Lung (tissue), 17 donors: ENCODE measurements at places on chromosomes 11 and 22.

DNA sequence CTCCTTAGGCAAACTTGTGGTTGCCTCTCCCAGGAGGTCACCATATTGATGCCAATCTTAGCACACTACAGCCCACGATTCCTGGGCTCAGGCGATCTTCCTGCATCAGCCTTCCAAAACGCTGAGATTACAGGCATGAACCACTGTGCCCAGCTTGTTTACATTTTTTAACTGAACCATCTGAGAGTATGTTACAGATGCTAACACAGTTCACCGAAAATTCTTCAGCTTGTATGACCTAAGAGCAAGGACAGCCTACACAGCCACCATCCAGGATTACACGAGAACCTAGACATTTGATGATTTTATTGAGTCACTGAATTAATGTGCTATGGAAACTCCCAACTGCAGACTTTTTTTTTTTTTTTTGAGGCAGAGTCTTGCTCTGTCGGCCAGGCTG is 5.8 kb upstream of the LGALS1 start:
- H3K27ac ChIP-seq: no peak overlapping the region
- peaks cover 3% of the 10 kb centered on the region for H3K36me3 ChIP-seq
- DNase-seq: no peak

GRCh38 chr22:28813772-28814518 is 13.6 kb upstream of the XBP1 start:
- no peaks in the 10 kb centered on the region for H3K27me3 ChIP-seq
- peaks cover 6% of the 10 kb centered on the region for H3K4me1 ChIP-seq
- no peaks in the 10 kb centered on the region for H3K36me3 ChIP-seq
- H3K27ac ChIP-seq: no peak overlapping the region
- peak; percentile 39 for DNase-seq
- H3K4me3 ChIP-seq: no peak overlapping the region

DNA sequence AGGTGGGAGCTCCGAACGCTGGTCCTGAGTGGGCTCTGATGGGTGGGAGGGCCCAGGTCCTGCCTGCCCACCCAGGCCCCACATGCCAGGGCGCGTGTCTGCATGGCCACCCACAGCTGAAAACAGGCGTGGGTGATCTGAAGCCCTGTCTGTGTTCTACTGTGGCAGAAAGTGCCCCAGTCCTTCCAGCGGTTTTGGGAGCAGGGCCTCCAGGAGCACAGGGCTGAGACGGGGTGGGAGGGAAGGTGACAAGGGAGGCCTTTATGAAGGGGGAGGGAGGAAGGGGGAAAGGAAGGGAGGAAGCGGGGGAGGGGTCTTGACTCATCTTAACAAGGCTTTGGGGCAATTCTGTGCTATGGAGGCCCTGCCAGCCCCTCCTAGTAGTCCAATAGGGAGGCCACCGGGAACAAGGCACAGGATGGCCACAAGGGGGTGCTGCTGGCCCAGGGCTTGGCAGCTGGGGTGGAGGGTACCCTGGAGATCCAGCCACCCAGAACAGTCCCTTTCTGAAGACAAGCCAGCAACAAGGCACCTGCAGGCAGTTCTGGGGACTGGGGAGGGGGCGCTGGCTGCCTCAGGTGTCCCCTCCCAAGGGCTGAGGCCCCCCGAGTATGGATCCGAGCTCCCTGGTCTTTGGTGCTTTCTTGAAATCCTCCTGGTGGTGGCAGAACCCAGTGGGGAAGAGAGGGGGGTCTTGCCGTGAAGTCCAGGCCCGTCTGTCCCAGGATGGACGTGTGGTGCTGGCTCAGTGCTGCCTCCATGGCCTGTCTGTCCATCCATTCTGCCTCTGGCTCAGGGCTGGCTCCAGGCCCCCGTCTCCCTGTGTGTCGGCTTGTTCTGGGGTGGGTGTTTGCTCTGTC is 6.3 kb upstream of the FADS3 start:
- no peaks in the 10 kb centered on the region for H3K27me3 ChIP-seq
- no peak overlapping the region for H3K4me3 ChIP-seq
- DNase-seq: peak; percentile 67
- H3K27ac ChIP-seq: no peak overlapping the region

- H3K27me3 ChIP-seq: no peaks in the 10 kb centered on the region
- no peaks in the 10 kb centered on the region for H3K4me1 ChIP-seq
- DNase-seq: no peak
These were observed at the start of gene KRTAP5-4 for GRCh38 chr11:1622086-1622485. KRTAP5-4 (minus strand) TSS chr11:1622138; CDS start chr11:1622093, 45 bp downstream.

DNA sequence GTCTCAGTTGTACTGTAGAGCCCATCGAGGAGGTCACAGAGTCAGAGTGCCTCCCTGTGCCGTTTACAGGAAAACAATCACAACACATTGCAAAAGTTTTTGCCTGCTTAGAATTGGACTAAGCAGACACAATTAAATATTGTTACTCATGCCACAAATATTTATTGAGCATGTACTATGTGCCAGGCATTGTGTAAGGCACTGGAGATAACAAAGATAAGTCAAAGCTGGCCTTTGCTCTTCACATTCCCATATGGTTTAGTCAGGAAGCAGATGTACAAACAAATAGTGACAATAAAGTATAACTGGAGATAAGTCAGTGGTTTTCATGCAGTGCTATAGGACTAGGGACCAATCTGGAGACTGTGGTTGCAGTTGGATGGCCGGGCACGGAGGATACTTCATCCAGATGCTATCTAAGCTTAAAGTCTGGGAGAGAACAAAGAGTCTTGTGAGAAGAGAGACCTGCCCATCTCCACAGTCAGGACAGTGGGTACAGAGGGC is 550.7 kb downstream of the INSC start:
- no peaks in the 10 kb centered on the region for H3K36me3 ChIP-seq
- peaks cover 9% of the 10 kb centered on the region for H3K4me1 ChIP-seq
- DNase-seq: no peak

GRCh38 chr22:20264614-20265452 is 3.3 kb downstream of the RTN4R start:
- no peaks in the 10 kb centered on the region for H3K36me3 ChIP-seq
- H3K4me1 ChIP-seq: no peaks in the 10 kb centered on the region
- no peaks in the 10 kb centered on the region for H3K27me3 ChIP-seq
- DNase-seq: no peak
- no peak overlapping the region for H3K27ac ChIP-seq
- no peak overlapping the region for H3K4me3 ChIP-seq

GRCh38 chr11:106939157-106939556 is 79.1 kb downstream of the GUCY1A2 start:
- DNase-seq: no peak
- H3K27me3 ChIP-seq: no peaks in the 10 kb centered on the region
- H3K4me3 ChIP-seq: no peak overlapping the region
- H3K27ac ChIP-seq: no peak overlapping the region
- peaks cover 5% of the 10 kb centered on the region for H3K36me3 ChIP-seq

- H3K4me3 ChIP-seq: no peak overlapping the region
- H3K36me3 ChIP-seq: no peaks in the 10 kb centered on the region
- peaks cover 43% of the 10 kb centered on the region for H3K4me1 ChIP-seq
- DNase-seq: peak; percentile 88
These were observed 121.9 kb upstream of the MTMR2 start for GRCh38 chr11:96045622-96046456.

GRCh38 chr22:29092243-29092642 is 19.4 kb downstream of the KREMEN1 start:
- peaks cover 43% of the 10 kb centered on the region for H3K4me1 ChIP-seq

GRCh38 chr22:29216873-29217666 is 11.4 kb downstream of the EMID1 start:
- H3K36me3 ChIP-seq: peaks cover 11% of the 10 kb centered on the region
- no peaks in the 10 kb centered on the region for H3K4me1 ChIP-seq
- no peak for DNase-seq
- H3K27ac ChIP-seq: peak overlapping the region; percentile 8

- no peaks in the 10 kb centered on the region for H3K36me3 ChIP-seq
- peaks cover 6% of the 10 kb centered on the region for H3K27me3 ChIP-seq
- H3K4me1 ChIP-seq: no peaks in the 10 kb centered on the region
- no peak for DNase-seq
- H3K4me3 ChIP-seq: no peak overlapping the region
These were observed 39.4 kb upstream of the PRDM11 start for GRCh38 chr11:45107029-45107428.

- DNase-seq: no peak
- no peaks in the 10 kb centered on the region for H3K36me3 ChIP-seq
- H3K27me3 ChIP-seq: no peaks in the 10 kb centered on the region
- no peaks in the 10 kb centered on the region for H3K4me1 ChIP-seq
- H3K27ac ChIP-seq: no peak overlapping the region
These were observed 109.4 kb downstream of the RCN1 start for GRCh38 chr11:32200136-32200847.

GRCh38 chr11:64519541-64519940 is 71.5 kb upstream of the SLC22A12 start:
- H3K4me3 ChIP-seq: no peak overlapping the region
- H3K36me3 ChIP-seq: no peaks in the 10 kb centered on the region
- no peak for DNase-seq
- H3K27ac ChIP-seq: no peak overlapping the region
- H3K27me3 ChIP-seq: no peaks in the 10 kb centered on the region
- H3K4me1 ChIP-seq: no peaks in the 10 kb centered on the region

DNA sequence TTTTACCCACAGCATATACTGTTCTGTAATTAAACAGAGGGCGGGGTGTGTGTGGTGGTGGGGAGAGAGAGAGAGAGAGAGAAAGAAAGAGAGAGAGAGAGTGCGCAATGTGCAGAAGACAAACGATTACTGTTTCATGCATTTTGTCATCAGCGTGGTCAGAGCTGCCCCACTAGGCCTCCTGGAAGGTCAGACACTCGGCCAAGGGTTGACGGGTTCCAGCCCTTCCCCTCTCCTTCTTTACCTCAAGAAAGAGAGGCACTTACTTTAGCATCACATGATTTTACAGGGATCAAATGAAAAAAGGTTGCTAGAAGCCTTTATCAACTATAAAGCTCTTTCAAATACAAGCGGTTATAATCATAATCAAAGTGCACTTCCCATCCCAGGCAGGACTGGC is 269.2 kb upstream of the SORL1-AS1 start:
- DNase-seq: no peak
- H3K36me3 ChIP-seq: no peaks in the 10 kb centered on the region
- peaks cover 34% of the 10 kb centered on the region for H3K27me3 ChIP-seq
- no peaks in the 10 kb centered on the region for H3K4me1 ChIP-seq
- H3K27ac ChIP-seq: peak overlapping the region; percentile 1
- H3K4me3 ChIP-seq: no peak overlapping the region

- no peak overlapping the region for H3K4me3 ChIP-seq
- H3K36me3 ChIP-seq: no peaks in the 10 kb centered on the region
- no peak overlapping the region for H3K27ac ChIP-seq
- H3K4me1 ChIP-seq: no peaks in the 10 kb centered on the region
These were observed 361.2 kb downstream of the TMEM135 start for GRCh38 chr11:87398931-87399330.
